PC-9 (cell line): ENCODE measurements at places on chromosomes 1 and 21. TPM values are rescaled to one million over a fixed set of nuclear protein-coding genes. Genes with fewer than 3 reads are reported as not detected.

- DNase-seq: peak; percentile 66
- no peaks in the 10 kb centered on the region for H3K27me3 ChIP-seq
- H3K36me3 ChIP-seq: no peaks in the 10 kb centered on the region
- H3K4me1 ChIP-seq: no peaks in the 10 kb centered on the region
These were observed 34.8 kb downstream of the CHAF1B start for GRCh38 chr21:36419996-36420395.

GRCh38 chr1:36390411-36390810 is 4.7 kb upstream of the STK40 start:
- H3K36me3 ChIP-seq: peaks cover 11% of the 10 kb centered on the region; the same call in 1 of the 2 replicates
- H3K27me3 ChIP-seq: no peaks in the 10 kb centered on the region
- H3K27ac ChIP-seq: no peak overlapping the region
- H3K4me1 ChIP-seq: peaks cover 20% of the 10 kb centered on the region
- no peak overlapping the region for H3K4me3 ChIP-seq

DNA sequence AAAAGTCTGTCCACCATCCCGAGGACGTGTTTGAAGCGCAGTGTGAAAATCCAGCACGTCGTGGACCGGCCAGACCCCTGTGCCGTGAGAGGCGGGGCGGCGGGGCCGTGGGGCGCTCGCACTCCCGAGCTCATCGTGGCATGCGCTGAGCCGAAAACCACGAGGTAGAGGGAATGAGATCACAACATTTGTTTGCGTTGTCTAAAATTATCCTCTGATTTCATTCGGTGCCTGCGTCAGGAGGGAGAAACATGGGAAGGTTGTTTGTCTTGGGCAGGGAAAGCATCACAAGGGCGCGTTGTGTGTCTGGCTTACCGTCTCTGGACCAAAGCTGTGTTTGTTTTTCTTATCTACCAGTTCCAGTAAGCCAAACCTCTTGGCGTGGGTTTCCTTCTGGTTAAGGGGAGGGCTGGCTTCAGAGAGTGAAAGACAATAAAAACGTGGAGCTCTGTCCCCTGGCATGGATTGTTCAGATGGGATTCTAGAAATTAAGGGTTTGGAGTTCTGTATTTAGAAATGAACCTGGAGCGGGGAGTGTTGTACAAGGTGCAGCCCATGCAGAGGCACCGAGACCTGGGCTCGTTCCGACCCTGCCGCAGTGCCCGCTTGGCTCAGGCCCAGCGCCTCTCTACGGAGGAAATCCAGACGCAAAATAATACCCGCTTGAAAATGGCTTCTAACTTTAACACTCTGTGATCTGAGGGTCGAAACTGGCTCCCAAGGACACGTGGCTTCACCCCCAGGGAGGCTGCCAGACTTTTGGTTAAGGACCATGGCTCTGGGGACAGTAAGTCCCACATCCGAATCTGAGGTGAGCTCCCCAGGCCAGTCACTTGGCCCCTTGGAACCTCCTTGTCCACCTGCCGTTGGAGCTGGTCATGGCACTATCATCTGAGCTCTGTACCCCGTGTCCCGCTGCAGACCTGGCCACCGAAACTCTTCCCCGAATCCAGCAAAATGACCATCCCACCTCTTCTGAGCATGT is 68.7 kb upstream of the FAM3B start:
- no peak for DNase-seq
- H3K4me1 ChIP-seq: no peaks in the 10 kb centered on the region
- no peak overlapping the region for H3K27ac ChIP-seq
- no peak overlapping the region for H3K4me3 ChIP-seq
- no peaks in the 10 kb centered on the region for H3K36me3 ChIP-seq

RIMKLA gene
- 0.35 and 0.48 TPM in 2 replicates for total RNA-seq
